ENCODE measurements at places on chromosomes 4 and X.

DNA sequence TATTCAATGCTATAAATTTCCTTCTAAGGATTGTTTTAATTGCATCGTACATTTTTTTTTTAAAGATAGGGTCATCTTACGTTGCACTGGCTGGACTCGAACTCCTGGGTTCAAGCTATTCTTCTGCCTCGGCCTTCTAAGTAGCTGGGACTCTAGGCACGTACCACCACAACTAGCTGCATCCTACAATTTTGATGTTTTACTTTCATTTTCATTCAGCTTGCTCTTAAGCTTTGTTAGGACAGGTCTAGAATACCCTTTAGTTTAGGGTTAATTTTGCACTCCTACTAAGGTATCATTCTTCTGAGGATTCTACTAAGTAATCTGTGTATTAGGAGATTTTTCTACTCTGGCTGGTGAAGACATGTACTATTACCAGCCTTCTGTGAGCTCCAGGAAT, 50.2 kb upstream of the C1GALT1C1 start:
- no peak for DNase-seq

DNA sequence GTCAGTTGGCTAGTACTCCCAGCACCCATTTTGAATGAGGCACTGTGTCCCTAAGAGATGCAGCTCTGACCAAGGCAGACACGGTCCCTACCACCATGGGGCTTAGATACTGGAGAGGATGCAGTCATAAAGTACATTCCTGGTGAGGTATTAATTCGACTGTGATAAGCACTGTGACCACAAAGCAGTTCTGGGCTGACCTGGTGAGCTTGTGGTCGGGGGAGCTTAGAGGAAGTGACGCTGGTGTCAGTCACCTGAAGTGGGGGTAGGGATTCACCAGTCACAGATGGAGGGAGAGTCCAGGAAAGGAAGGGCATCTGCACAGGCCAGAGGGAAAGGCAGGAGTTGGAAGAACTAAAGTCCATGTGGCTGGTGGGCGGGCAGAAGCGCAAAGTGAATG, 15.8 kb upstream of the CLTRN start:
- peak; percentile 32 for DNase-seq

DNA sequence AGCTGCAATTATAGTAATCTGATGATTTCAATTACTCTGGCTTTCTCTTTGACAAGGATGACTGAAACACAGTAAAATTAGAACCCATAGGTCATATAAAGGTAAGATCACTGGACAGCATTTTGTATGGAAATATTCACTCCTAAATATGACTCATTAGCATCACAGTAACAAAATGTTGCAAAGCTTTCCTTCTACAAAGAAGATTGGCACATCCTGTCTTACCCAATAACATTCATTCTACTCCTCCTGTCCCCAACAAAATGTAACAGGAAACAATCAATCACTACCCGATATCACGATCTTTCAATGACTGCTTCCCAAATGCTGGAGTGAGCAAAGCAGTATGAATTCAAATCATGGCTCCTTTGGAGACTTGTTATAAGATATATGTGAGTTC, 95.3 kb downstream of the FANCB start:
- no peak for DNase-seq

- DNase-seq: no peak
Measured at GRCh38 chrX:108641589-108642272, 94.6 kb downstream of the IRS4 start.

DNA sequence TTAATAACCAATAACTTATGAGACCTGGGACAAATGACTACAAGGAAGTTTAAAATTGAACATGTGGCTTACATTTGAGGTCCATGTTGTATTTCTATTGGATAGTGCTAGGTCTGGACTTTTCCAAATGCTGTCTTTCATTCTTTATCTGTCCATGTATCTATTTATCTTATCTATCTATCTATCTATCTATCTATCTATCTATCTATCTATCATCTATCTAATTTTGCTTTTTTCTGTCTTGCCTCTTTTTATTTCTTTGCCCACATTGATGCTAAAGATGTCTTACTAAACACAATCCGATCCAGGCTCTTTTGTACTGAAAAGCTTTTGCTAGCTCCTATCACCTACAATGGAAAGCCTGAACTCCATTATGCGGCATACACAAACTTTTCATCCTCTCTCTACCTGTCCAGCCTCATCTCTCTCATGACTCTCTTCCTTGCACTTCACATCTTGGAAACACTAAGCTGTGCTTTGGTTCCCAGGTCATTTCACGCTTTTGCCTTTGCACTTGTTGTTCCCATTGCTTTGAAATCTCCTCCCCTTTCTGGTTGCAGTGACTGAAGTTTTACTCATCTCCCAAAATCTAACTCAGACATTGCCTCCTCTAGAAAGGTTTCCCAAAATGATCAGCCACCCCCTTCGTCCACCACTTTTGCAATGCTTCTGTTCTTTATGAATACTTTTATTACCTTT, 107.2 kb downstream of the SYNPO2 start:
- no peak for DNase-seq

- no peak for DNase-seq
Measured at GRCh38 chr4:176818531-176818930, 25.8 kb upstream of the VEGFC start.

DNA sequence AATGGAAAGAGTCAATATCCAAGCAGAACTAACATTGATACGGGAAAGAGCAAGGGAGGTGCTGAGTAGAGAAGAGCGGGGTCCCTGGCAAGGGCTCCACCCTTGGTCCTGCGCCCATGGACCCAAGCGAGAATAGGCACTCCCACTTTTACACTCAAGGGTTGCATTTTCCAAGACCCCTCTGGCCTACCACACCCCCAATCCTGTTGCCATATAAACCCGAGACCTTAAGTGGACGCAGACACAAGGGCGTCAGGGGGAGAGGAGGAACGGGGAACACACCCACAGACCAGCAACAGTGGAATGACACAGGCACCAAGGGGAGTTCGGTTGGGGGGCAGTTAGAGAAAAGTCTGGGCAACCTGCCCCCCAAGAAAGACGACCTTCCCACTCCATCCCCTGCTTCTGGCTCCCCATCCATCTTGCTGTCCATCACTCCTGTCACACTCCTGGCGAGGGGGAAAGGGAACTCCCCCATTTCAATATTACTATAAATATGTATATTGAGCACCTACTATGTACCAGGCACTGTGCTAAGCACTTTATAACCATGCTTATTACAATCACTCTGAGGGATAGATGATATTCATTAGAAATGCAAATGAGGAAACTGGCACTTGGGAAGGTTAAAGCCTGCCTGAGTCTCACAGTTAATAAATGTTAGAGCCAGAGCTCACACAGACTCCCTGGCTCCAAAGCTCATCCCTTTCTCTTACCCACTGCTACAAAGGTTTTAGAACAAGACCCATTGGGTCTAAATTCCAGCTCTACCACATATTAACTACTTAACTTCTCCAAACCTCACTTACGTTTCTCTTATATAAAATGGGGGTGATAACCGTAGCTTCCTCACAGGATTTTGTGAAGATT, 51.7 kb downstream of the SCD5 start:
- DNase-seq: no peak

DNA sequence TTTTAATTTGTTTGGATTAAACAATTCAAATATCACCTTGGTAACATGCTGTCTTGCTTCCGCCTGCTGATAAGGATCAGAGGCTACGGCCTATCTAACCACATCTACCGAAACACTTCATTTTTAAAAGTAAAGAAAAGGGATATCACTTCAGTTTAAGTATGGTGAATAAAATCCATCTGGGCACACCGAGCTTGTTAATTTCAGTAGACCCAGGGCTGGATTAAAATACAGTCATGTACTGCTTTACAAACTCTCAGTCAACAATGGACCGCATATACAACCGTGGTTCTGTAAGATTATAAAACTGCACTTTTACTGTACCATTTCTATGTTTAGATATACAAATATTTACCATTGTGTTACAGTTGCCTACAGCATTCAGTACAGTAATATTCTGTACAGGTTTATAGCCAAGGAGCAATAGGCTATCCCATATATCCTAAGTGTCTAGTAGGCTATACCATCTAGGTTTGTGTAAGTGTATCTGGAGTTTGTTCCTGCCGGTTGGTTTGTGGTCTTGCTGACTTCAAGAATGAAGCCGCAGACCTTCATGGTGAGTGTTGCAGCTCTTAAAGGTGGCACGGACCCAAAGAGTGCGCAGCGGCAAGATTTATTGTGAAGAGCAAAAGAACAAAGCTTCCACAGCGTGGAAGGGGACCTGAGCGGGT, 40.0 kb downstream of the SEPTIN11 start:
- peak; percentile 59 for DNase-seq

DNA sequence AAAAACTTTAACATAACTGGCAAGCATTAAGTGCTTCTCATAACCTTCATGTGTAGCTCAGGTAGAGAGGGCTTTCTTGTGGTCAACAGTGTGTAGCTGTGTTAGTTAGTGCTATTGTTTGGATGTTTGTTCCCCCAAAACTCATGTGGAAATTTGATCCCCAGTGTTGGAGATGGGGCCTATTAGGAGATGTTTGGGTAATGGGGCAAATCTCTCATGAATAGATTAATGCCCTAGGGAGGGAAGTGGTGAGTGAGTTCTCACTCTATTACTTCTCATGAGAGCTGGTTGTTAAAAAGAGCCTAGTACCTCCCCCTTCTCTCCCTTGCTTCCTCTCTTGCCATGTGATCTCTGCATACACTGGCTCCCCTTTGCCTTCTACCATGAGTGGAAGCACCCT, 16.5 kb upstream of the SLC25A43 start:
- no peak for DNase-seq

DNA sequence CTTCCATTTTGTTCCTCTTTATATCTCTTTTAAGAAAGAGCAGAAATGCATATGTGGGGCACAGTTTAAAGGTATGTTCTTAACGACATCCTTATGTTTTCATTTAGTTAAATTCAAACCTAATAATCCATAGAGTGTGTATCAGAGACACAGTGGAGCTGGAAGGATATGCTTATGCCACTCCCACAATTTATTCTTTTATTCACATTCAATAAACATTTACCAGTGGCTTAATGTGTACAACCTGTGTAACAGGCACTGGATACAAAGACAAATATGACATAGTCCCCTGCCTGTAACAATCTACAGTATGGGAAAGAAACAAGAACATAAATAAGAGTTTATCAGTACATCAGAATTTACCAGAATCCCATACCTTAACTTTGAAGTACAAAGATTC, 22.4 kb upstream of the CORIN start:
- DNase-seq: no peak

- DNase-seq: no peak
Measured at GRCh38 chr4:122663814-122664610, 43.1 kb upstream of the IL21 start.

- no peak for DNase-seq
Measured at GRCh38 chrX:114717921-114718320, 134.0 kb downstream of the HTR2C start.

- DNase-seq: no peak
Measured at GRCh38 chr4:3709061-3709845, 56.9 kb upstream of the ADRA2C start.

- no peak for DNase-seq
Measured at GRCh38 chrX:97089116-97089515, 205.4 kb downstream of the RPA4 start.

DNA sequence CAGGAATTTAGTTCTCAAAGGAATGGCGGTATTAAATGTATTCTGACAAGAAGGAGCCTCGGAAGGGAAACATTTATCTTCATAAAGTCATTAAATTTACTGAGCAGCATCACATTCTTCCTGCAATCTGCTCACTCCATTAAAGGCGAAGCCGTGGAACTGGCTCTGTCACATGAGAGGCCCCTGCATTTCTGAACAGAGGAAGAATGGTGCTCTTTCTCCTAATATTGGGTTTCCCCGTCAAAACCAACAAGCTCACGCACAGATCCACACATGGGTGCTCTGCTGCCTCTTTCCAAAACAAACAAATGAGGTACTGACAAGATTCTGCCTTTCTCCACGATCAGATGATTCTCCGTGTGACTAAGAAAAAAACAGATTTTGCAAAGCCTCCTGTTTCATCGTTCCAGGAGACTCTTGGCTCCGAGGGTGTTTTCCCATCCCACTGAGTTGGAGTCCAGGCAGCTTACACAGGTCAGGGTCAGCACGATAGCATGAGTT, 191.2 kb downstream of the IDS start:
- no peak for DNase-seq

DNA sequence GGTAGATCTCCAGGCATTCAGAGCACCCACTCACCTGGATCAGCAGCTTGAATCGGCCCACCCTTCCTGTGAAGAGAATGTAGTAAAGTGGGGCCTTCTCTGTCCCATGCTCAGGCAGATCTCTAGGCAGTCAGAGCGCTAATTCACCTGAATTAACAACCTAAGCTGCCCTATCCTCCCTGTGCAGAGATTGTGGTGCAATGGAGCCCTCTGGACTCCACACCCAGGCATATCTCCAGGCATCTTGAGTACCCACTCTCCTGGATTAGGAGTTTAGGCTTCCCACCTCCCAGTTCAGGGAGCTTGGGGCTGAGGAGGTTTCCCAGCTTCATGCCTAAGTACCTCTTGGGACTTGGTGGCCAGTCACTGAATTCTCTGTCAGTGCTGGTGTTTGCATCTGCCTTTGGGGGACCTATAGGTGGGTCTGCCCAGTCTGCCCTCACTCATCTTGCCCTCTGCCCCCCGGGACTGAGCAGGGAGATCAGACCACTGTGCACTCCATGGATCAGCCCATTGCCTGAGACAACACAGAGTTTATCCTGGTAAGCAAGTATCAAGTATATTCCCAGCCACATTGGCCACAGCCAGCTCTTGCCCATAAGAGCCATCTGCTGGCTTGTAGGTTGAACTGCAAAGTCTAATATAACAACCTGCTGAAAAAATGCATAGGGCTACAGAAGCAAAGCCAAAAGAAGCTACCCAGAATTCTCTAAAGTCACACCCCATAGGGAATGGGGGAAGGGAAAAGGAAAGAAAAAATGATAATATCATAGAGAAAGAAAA, 372.9 kb downstream of the KLHL13 start:
- DNase-seq: peak; percentile 12

GRCh38 chr4:52889778-52890520, 27.8 kb downstream of the RASL11B start:
- no peak for DNase-seq

DNA sequence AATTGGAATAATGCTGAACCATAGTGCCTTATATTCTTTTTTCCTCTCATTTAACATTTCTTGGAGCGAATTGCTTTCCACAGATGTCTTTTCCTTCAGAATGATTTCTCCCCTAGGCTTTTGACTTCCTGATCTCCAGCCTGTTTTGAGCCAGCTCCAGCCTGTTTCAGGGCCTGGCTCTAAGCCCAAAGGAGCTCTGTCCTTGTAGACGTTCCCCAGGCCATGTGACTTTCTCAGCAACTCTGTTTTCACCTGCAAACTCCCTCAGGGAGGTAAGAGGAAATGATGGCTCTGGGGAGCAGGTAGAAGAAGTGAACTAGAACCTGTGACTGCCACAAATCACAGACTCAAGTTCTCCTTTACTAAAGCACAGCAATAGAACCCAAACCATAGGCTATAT, 89.1 kb downstream of the AKAP4 start:
- no peak for DNase-seq
